ENCODE measurements at places on chromosomes 13 and 19.

DNA sequence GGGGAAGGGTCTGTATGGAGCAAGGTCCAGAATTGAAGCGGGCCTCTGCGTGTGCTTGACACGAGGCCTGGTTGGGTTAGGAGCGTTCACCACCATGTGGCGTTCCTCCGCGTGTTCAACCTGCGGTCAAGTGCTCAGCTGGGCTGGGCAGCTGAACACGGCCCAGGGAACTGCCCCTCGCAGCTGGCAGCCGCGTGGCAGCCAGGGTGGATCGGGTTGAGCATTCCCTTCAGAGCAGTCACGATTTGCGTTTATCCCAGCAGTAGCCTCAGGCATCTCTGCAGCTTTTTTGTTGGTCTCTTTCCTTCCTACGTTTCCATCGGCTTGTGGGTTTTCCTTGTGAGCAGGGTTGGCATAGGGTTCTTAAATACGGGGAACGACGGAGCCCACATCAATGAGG is 28.7 kb upstream of the F2RL3 start:
- DNase-seq, result no peak

DNA sequence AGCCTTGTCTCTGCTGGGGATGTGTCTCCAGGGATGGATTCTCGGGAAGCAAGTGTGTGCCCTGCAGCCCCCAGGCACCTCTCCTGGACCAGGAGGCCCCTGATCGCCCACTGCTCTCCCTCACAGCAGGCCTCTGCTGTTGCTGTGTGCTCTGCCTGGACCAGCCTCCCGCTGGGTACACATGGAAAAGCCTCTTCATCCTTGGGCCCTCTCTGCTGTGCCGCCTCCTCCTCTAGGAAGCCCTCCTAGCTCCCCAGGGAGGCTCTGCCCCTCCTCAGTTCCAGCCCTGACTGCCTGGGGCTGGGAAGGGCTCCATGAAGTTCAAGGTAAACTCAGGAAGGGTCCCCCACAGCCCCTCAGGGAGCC is 12.0 kb downstream of the NDUFA11 start:
- DNase-seq, result no peak

GRCh38 chr19:1189419-1189818 is 15.4 kb upstream of the SBNO2 start:
- DNase-seq, result peak; percentile 89

GRCh38 chr13:48188131-48188530 is 44.9 kb upstream of the ITM2B start:
- no peak for DNase-seq

DNA sequence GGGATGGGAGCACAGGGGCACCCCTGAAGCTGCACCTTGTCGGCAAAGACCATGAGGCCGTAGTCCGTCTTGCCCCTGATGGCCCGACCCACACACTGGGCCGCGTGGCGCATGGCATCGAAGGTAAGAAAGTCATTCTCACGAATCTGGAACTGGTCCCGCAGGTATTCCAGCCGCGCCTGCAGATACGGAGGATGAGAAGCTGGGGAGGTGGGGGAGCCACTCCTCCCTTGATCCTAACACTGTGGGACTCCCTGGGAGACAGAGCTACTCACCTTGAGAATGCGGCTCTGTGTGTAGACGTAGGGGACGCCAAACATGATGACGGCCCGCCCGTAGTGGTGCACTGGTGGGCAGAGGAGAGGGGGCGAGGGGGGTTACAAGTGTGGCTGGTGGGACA is 11.9 kb downstream of the KLC3 start:
- no peak for DNase-seq

DNA sequence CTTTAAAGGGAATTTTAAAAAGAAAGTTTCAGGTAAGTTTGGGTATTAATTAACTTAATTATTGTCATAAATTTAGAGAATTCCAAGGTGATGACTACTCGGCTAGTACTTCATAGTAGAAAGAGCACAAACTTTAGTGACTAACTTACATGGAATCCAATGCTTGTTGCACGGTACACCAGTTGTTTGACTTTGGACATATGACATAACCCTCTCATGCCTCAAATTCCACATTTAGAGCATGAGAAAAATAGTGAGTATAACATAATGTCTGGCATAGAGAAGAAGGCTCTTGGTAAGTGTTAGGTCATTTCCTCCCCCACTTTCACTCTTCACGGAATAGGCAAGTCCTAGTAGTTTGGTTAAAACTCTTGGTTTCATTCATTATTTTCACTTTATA is 1249.4 kb upstream of the SLC10A2 start:
- DNase-seq, result peak; percentile 100

DNA sequence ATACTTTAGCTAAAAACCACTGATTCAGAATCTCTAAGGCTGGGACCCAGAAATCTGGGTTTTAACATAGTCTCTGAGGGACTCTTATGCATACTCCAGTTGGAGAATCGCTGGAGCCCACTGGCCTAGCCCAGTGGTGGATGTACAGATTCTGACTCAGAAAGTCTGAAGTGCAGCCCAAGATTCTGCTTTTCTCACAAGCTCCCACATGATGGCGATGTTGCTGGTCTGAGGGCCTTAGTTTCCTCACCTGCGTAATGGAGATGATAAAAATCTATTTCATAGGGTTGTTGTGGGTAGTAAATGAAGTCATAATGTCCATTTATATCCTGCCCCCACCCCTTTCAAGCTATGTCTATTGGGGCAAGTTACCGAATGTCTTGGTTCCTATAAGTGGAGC is 7.7 kb upstream of the CDADC1 start:
- peak; percentile 31 for DNase-seq

DNA sequence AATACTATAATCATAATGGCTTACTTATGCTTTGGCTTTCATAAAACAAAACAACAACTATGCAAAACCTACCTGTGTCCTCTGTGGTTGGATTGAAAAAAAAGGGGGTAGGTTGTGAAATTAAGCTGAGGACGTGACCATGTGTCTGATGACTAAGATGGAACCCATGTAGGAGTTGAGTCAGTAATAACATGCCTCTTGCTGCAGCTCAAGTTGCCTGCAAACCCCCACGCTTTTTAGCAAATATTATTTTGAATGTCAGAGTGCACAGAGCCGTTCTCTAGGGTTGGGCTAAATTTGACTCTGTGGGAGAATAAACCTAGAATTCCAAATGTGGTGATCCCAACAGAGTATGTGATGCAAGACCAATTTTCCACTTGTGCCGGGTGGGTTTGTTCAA is 209.3 kb downstream of the KCNRG start:
- peak; percentile 24 for DNase-seq

All from renal cortical epithelial cell (primary cell).